Ovary (tissue), 10 donors: ENCODE measurements at places on chromosomes 4 and X. TPM values are rescaled to one million over a fixed set of nuclear protein-coding genes. Genes with fewer than 3 reads are reported as not detected.

The CCNB3 gene
- 0.20 TPM for total RNA-seq

The CBR4 gene
- 21.9 TPM for total RNA-seq

The DMRTC1B gene
- total RNA-seq: 0.57 TPM

The YY2 gene
- total RNA-seq: 2.4 TPM

The EREG gene
- 0.10 TPM for total RNA-seq

The ABLIM2 gene
- total RNA-seq: 0.95 TPM

The CCDC120 gene
- total RNA-seq: 9.1 TPM

The ARSJ gene
- total RNA-seq: 6.7 TPM

The GPR50 gene
- total RNA-seq: not detected

The SSX1 gene
- total RNA-seq: not detected

The ARMCX4 gene
- total RNA-seq: 32.0 TPM

The PDZD4 gene
- total RNA-seq: 2.7 TPM
